Endodermal cell (in vitro differentiated cells): ENCODE measurements at places on chromosomes 11 and 22. TPM values are rescaled to one million over a fixed set of nuclear protein-coding genes. Genes with fewer than 3 reads are reported as not detected.

GRCh38 chr11:46265764-46266163 lies 11.7 kb upstream of the CREB3L1 start:
- no peaks in the 10 kb centered on the region for H3K36me3 ChIP-seq
- H3K4me3 ChIP-seq, result no peak overlapping the region
- no peak for DNase-seq
- no peaks in the 10 kb centered on the region for H3K27me3 ChIP-seq
- no peak overlapping the region for H3K27ac ChIP-seq
- H3K4me1 ChIP-seq, result no peaks in the 10 kb centered on the region

The PPM1F gene
- 34.6 and 37.6 TPM in 2 replicates for total RNA-seq

DNA sequence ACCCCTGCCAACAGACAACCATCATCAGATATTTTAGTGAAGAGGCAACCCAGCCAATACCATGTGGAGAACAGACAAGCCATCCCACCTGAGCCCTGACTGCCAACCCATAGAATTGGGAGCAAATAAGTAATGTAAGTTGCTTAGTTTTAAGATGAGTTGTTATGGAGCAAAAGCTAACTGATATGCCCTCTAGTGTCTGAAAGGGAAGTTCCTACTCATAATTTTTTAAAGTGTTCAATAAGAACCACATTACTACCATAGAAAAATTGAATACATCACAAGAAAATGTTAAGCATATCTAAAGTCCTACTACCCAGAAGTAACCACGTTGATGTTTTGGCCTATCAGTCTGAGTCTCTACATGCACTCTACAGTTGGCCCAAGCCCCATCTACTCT lies 50.8 kb upstream of the SLC36A4 start:
- no peak overlapping the region for H3K4me3 ChIP-seq
- H3K27ac ChIP-seq, result no peak overlapping the region
- no peaks in the 10 kb centered on the region for H3K27me3 ChIP-seq
- DNase-seq, result no peak
- no peaks in the 10 kb centered on the region for H3K4me1 ChIP-seq
- no peaks in the 10 kb centered on the region for H3K36me3 ChIP-seq

The HBB gene
- total RNA-seq, result not detected in 3 replicates

The NRXN2 gene
- 1.1 and 1.5 TPM in 2 replicates for total RNA-seq

DNA sequence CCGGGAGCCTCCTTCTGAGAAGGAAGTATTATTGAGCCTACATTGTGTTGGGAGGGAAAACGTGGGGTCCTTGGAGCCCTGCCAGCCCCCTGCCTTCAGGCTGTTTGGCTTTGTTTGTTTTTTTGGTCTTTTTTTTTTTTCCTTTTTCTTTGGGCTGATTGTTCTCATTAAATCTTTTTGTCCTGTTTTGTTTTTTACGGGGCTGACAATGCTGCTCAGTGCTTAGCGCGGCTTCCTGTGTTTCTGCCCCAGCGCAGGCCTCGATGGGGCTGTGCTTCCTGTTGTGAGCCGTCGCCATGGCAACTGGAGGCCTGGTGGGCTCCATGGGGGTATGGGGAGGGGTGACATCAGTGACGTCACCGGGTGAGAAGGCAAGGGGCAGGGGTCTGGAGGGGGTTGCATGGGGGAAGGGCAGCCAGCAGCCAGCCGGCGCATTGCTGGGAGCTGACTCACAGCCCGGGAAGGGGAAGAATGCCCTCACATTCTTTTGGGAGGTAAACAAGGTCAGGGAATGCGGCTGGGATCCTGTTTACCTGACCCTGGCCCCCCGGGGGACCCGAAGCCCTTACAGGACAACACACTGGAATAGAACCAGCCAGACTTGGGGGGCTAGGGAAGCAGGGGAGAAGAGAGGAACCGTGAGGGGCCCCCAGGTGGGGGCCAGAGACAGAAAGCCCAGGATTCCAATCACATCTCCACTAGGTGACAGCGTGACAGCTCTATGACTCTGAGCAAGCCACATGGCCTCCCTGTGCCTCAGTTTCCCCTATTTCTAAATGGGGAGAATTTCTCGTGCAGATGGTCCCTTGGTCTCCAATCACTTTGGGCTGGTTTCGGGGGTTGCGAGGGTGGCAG lies 22.2 kb upstream of the CBX7 start:
- peak; percentile 100 for DNase-seq
- no peaks in the 10 kb centered on the region for H3K36me3 ChIP-seq
- no peak overlapping the region for H3K4me3 ChIP-seq
- H3K27me3 ChIP-seq, result no peaks in the 10 kb centered on the region

GRCh38 chr11:8333811-8334401 lies 70.2 kb upstream of the LMO1 start:
- H3K36me3 ChIP-seq, result no peaks in the 10 kb centered on the region
- H3K4me1 ChIP-seq, result no peaks in the 10 kb centered on the region
- H3K27me3 ChIP-seq, result no peaks in the 10 kb centered on the region
- peak; percentile 88 for DNase-seq
- H3K4me3 ChIP-seq, result no peak overlapping the region

The ART1 gene
- total RNA-seq, result not detected in 2 replicates

- H3K4me3 ChIP-seq, result no peak overlapping the region
- no peaks in the 10 kb centered on the region for H3K27me3 ChIP-seq
- no peak for DNase-seq
- no peaks in the 10 kb centered on the region for H3K36me3 ChIP-seq
Measured at GRCh38 chr22:44776605-44777363, 24.4 kb downstream of the ARHGAP8 start.

GRCh38 chr11:2299773-2300172 lies 1.9 kb downstream of the C11orf21 start:
- no peak overlapping the region for H3K4me3 ChIP-seq
- H3K27me3 ChIP-seq, result no peaks in the 10 kb centered on the region
- peak; percentile 40 for DNase-seq
- H3K27ac ChIP-seq, result no peak overlapping the region

GRCh38 chr11:27599217-27599616 lies 92.6 kb upstream of the LIN7C start:
- H3K27ac ChIP-seq, result no peak overlapping the region
- no peaks in the 10 kb centered on the region for H3K4me1 ChIP-seq
- peak; percentile 75 for DNase-seq
- no peaks in the 10 kb centered on the region for H3K36me3 ChIP-seq
- H3K27me3 ChIP-seq, result no peaks in the 10 kb centered on the region

The KBTBD4 gene
- 9.5 to 13.7 TPM (median 11.7 TPM) in 3 replicates for total RNA-seq

DNA sequence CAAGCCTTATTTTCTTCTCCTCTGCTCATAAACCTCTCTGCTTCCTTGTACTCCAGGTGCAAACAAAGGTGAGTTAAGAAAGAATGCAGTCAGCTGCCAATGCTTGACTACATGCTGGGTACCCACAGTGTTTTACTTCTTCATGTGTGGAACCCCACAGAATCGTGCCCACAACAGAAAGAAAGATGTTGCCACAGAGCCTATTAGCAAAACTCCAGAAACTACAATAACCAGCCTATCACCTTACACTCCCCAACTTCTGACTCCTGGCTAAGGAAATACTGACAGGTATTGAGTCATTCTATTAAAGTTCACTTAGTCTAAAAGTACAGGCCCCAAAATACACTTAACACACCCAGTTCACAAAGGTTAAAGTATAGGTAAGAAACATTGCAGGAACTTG lies 56.9 kb upstream of the CCDC89 start:
- H3K4me1 ChIP-seq, result peaks cover 2% of the 10 kb centered on the region
- no peak overlapping the region for H3K4me3 ChIP-seq
- H3K27me3 ChIP-seq, result peaks cover 33% of the 10 kb centered on the region
- no peak overlapping the region for H3K27ac ChIP-seq
- no peaks in the 10 kb centered on the region for H3K36me3 ChIP-seq

DNA sequence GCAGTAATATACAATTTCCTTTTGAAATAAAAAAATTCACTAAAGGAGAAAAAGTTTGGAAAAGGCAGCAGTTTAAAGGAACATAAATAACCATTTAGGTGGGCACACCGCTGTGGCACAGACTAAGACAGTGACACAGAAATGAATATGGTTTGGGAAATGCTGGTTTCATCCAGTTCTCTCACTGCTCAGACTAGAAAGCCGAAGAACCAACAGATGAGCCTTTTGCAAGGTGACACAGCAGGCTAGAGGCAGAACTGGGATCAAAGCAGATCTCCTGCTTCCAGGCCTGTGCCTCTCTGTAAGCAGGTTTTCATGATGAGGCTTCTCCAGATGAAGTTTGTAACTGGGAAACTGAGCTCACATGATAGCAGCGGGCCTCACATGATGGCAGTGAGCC lies 380.0 kb upstream of the NARS2 start:
- DNase-seq, result no peak
- no peaks in the 10 kb centered on the region for H3K27me3 ChIP-seq
- no peak overlapping the region for H3K4me3 ChIP-seq
- peaks cover 31% of the 10 kb centered on the region for H3K4me1 ChIP-seq
- H3K27ac ChIP-seq, result no peak overlapping the region
- no peaks in the 10 kb centered on the region for H3K36me3 ChIP-seq
